ENCODE measurements at places on chromosomes 6 and 20. TPM values are rescaled to one million over a fixed set of nuclear protein-coding genes. Genes with fewer than 3 reads are reported as not detected.

- no peak for DNase-seq
Measured at GRCh38 chr6:75852721-75853120, 103.7 kb downstream of the MYO6 start.

- no peak for DNase-seq
Measured at GRCh38 chr20:58106143-58106750, 122.2 kb downstream of the ANKRD60 start.

DNA sequence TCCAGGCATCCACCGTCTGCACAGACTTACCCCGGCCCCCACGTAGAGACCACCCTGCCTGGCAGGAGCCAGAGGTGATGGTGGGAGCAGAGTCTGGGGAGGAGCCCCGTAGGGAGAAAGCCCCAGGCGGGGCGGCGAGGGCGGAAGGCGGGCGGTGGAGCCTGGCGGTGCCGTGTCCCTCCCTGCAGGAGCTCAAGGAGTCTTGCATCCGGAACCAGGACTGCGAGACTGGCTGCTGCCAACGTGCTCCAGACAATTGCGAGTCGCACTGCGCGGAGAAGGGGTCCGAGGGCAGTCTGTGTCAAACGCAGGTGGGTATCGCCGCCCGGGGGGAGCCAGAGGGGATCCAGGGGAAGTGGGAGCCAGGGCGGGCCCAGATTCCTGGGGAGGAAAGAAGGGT, 6.0 kb downstream of the CLPSL1 start:
- DNase-seq: no peak

The RFX6 gene
- total RNA-seq: not detected

GRCh38 chr6:44679438-44680201, 292.1 kb downstream of the CDC5L start:
- DNase-seq: no peak

The CPNE5 gene
- total RNA-seq: 0.18 TPM

The RAB44 gene
- total RNA-seq: not detected

The CAPN11 gene
- not detected for total RNA-seq

GRCh38 chr20:37896932-37897548, 5.9 kb upstream of the VSTM2L start:
- peak; percentile 31 for DNase-seq

- DNase-seq: no peak
Measured at GRCh38 chr6:107653183-107653580, 163.3 kb downstream of the SOBP start.

DNA sequence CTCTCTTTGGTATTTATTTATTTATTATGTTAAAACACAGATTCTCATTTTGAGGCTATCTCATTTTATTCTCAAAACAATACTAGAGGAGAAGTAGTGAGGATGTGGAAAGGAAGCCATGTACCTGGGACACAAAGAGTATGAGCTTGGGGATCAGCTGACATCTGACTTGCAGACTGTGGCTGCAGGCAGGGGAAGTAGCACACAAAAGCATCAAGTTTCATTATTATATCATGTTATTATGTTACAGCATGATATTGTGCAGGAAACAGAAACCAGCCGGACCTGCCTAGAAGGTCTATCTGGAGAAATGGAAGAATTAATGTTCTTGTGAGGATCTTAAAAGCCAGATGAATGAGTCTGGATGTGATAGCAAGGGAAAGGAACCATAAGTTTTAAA, 248.2 kb downstream of the KHDC1L start:
- no peak for DNase-seq

Data from fibroblast of the aortic adventitia (primary cell).